Adrenal gland (tissue), 19 donors: ENCODE measurements at places on chromosomes 12 and 14. TPM values are rescaled to one million over a fixed set of nuclear protein-coding genes. Genes with fewer than 3 reads are reported as not detected.
A peak's percentile ranks its signal among the peaks of the same experiment; 100 is the strongest.

HNRNPA1 gene
- total RNA-seq, result 344 TPM

CCDC91 gene
- total RNA-seq, result 39.6 TPM

DNA sequence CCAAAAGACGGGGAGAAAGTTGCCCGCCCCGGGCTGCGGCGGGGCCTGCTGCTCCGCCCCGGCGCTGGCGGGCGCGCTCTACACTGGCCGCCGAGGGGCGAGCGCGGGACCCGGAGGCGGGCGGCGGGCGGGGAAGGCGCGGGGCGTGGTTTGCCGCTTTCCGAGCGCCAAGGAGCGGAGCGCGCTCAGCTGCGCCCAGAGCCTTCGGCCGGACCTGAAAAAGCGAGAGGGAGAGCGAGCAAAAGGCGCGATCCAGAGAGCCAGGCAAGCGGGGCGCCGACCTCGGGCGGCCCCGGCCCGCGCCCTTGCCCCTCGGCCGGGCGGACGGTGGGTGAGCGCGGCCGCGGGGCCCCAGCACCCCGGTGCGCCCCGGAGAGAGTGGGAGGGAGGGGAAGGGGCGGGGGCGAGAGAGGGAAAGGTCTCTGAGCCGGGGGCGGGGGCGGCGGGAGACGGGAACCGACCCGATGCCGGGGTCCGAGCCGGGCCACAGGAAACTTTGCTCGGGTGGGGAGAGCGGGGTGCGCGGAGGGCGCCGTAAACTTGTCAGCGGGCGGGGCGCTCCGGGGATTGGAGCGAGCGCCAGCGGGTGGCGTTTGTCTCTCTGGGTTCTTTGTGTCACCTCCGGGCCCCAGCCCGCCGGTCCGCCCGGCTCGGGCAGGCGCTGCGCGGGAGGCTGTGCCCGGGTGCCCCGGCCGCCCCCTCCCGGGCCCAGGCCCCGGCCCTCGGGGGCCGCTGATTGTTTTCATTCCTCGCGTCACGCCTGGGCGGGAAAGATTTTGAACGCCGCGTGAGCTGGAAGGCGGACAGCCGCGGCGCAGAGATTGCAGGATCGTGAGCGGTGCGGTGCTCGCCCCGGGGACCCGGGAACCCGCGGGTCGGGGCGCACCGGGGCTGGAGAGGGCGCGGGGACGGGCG, at the start of gene SYNE2:
Gene SYNE2 (plus strand): TSS at position 188 of the 915 bp plus-strand sequence. CDS start 56,145 bp downstream, outside the sequence.
- H3K36me3 ChIP-seq, result no peaks in the 10 kb centered on the region
- H3K27ac ChIP-seq, result peak within 1 kb of the TSS; percentile 63
- peak; percentile 77 for DNase-seq
- peak within 1 kb of the TSS; percentile 32 for H3K4me3 ChIP-seq

- no peaks in the 10 kb centered on the region for H3K36me3 ChIP-seq
- peaks cover 7% of the 10 kb centered on the region for H3K4me1 ChIP-seq
- H3K4me3 ChIP-seq, result no peak overlapping the region
- H3K27ac ChIP-seq, result no peak overlapping the region
- DNase-seq, result no peak
- H3K27me3 ChIP-seq, result no peaks in the 10 kb centered on the region
These were observed 200.4 kb upstream of the ARHGAP5 start for GRCh38 chr14:31876741-31877140.

COQ5 gene
- total RNA-seq, result 31.9 TPM

C14orf132 gene
- total RNA-seq, result 8.8 TPM

DNA sequence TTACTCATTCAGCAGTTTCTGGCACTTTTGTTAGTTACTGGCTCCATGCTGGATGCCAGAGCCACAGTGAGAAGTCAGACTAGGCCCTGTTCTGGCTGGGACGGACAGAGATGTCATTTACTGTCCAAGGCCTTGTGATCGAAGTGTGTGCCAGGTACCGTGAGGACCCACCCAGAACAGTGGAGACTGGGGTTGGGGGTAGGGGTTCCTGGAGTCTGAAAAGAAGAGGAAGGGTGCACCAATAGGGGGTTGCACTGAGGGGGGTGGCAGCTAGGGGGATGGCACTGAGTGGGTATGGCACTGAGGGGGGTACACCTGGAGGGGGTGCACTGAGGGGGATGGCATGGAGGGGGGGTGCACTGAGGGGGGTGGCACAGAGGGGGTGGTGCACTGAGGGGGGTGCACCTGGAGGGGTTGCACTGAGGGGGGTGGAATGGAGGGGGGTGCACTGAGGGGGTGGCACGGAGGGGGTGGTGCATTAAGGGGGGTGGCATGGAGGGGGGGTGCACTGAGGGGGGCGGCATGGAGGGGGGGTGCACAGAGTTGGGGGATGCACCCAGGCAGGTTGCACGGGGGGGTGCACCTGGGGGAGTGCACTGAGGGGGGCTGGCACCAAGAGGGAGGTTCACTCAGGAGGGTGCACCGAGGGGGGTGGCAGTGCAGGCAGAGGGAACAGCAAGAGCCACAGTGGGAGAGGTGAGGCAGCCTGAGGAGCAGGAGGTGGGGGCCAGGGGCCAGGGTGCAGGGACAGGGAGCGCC, 10.6 kb upstream of the CYP46A1 start:
- no peak for DNase-seq
- H3K27ac ChIP-seq, result no peak overlapping the region
- no peaks in the 10 kb centered on the region for H3K36me3 ChIP-seq
- H3K27me3 ChIP-seq, result no peaks in the 10 kb centered on the region
- no peaks in the 10 kb centered on the region for H3K4me1 ChIP-seq
- no peak overlapping the region for H3K4me3 ChIP-seq
